ENCODE measurements at places on chromosomes 3 and 15. TPM values are rescaled to one million over a fixed set of nuclear protein-coding genes. Genes with fewer than 3 reads are reported as not detected.

MYEF2 gene
- total RNA-seq, result 12.4 TPM

SLC2A2 gene
- total RNA-seq, result not detected

PLA2G4D gene
- not detected for total RNA-seq

P2RY1 gene
- 1.2 TPM for total RNA-seq

IGSF11 gene
- under 0.01 TPM for total RNA-seq

EXD1 gene
- total RNA-seq, result not detected

ETFA gene
- total RNA-seq, result 140 TPM

All from aortic smooth muscle cell (primary cell).